Stimulated activated CD4-positive, alpha-beta T cell treated with anti-CD3 and anti-CD28 coated beads, Interleukin-4, amount 100 ng/mL, for 48 hours (primary cell): ENCODE measurements at places on chromosomes 3 and 15.

- no peak for DNase-seq
These were observed 104.3 kb downstream of the GHSR start for GRCh38 chr3:172343979-172344378.

GRCh38 chr3:174431717-174432116 lies 427.4 kb upstream of the NAALADL2 start:
- DNase-seq, result no peak

DNA sequence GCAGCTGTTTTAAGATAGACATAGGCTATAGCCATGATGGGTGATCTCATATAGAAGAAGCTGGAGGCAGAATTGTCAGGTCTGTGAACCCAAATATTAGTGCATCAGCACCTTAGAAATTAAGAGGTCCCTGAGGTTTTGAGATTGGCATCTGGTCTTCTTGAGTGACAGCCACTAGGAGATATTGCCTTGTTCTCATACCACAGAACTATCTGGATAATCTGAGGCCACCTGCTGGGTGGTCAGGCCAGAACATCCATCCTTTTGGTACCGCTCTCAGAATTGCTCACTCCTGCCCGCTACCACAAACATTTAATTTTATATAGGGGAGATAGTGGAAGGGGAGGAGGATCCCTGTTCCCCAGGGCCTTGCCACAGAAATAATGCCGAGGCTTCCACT lies 210.6 kb upstream of the ZPLD1 start:
- DNase-seq, result no peak

GRCh38 chr15:100216182-100216581 lies 125.6 kb downstream of the ADAMTS17 start:
- no peak for DNase-seq

- no peak for DNase-seq
These were observed 83.8 kb downstream of the PTPRG start for GRCh38 chr3:61645148-61645547.

DNA sequence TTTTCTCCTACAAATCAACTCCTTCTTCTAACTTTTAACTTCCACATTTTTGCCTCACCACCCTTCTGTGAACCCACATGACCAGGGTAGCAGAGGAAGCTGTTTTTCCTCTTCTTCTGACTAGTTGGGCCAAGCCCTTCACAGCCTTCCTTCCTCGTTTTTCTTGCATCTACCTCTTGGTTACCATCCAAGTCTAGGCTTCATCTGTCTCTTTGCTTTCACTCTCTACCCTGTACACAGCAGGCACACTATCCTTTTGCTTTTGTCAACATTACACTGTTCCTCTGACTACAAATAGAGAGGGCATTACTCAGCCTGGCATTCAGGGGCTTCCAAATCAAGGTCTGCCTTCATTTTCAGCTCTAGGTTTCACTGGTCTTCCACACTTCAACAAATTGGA lies 22.0 kb downstream of the SLC9A9 start:
- no peak for DNase-seq

DNA sequence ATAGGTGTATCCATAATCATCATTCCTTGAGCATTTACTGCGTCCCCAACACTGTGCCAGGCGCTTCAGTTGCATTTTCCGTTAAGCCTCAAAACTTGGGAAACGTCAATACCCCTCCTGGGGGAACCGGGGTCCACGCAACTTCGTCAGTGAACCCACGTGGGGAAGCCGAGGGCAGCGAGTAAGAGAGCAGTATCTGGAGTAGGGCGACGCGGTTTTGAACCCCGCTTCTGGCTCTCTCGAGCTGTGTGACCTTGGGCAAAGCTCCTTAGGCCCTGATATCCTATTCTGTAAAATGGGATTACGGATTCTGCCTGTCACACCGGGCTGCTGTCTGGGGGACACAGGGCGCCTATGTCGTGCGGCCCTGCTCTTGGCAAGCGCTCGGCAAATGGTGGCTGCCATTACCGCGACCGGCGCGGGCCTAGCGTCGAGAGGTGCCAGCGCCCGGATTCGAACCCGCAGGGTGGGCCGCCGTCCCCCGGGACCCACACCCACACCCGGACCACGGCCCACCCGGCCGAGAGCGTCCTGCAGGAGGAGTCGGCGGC lies 590 bp downstream of the POLG start:
- DNase-seq, result no peak

GRCh38 chr15:82530606-82531379 lies 9.5 kb downstream of the RPS17 start:
- peak; percentile 55 for DNase-seq

DNA sequence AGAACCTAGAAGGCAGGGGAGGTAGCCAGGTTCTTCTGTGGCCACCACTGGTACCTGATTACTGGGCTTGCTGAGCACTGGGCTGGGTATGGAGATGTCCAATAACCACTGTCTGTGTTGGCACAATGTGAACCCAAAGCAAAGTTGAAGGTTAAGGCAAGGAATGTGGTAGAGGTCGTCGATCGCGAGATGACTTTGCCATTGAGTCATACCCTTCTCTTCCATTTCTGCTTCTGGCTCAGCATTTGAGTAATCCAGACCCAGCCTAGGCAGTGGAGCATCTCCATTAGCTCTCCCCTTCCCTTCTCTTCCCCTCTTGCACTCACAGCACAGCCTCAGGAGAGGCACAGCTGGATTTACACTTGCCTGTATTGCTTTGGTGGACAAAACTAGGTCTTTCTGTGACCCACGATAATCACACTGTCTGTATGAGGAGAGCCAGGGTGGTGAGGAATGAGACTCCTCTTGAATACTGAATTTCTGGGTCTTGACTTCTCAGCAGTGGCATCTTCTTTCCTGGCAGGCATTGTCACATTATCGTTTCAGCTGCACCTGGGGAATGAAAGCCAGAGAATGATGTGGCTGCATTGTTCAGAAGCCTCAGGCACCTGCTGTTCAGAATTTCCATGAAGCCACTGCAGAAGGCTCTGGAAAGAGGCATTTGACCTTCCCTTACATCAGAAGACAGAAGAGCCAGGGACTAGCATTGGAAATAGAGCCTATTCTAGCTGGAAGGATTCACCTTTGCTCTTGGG lies 272.6 kb downstream of the PDCD6IP start:
- DNase-seq, result no peak

DNA sequence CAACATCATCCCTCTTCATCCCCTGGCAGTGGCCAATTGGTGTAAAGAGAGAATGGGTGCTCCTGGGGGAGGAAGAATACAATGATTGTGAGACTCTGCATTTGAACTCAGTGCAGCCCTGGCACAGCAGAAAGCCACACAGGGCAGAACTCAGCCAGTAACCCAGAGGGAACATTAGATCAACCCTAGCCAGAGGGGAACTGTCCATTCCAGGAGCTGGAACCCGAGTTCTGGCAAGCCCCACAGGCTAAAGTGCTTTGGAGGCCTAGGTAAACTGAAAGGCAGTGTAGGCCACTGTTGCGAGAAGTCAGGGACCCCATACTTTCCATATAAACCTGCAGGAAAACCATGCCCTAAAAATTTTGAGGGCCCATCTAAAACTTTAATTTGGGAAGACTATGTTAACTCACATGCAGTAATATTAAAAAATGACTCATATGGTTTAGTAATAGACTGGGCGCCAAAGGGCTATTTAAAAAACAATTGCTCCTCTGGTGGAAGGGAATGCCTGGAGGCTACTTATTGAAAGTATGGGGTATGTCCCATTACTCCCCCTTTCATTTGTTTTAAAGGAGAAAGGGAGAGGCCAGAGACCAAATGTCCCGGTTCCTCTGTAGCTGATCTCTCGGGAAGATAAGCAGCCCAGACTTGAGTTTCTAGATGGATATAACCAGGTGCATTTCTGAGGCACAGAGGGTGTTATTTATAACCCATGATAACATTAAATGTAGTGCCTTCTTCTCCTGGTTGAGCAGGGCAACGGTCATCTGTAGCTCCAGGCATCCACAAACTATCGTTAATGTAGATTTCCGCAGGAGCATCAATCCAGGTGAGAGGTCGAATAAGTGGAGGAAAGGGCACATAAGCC lies 5.8 kb upstream of the RAD51 start:
- DNase-seq, result no peak

- no peak for DNase-seq
These were observed 483.5 kb downstream of the GABRG3 start for GRCh38 chr15:27454281-27455075.

GRCh38 chr15:48086133-48086532 lies 34.7 kb upstream of the SLC24A5 start:
- DNase-seq, result no peak

DNA sequence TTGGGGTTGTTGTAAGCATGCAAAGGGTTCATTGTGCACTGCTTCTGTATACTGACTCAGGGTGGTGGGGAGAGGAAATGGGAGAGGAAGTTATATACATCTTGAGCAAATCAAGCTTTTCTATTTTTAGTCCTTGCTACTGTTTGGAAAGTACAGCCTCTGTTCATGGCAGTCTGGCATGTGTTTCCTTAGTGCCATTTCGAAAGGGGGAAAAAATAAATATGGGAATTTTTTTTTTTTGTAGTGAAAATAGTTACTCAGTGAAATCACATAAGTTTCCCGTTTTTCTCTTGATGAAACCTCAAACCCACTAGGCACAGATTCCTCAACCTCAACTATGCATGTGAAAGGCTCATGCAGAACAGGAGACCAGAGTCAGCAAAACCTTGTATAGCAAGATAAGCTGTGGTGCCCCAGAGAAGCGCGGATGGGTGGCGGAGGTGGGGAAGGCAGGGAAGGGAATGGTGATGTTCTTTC lies 353.3 kb downstream of the LPP start:
- no peak for DNase-seq

DNA sequence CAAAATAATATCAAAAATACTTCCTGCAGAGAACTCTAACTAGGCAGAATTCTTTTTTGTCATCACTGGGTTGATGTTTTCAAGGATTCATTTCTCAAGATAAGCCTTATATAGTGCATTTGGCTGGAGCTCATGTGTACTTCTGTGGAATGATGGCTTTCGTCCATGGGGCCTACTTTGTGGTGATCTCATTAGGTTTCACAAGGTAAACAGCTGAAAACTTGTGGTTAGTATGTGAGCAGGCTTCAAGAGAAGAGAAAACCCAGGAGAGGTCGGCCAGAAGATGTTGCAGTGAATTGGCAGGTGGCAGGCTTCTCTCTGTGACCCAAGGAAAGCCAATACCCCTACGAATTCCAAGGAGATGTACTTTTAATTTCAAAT lies 121.4 kb upstream of the PHLDB2 start:
- DNase-seq, result no peak

GRCh38 chr15:41507820-41508290 lies 5.8 kb downstream of the LTK start:
- no peak for DNase-seq

DNA sequence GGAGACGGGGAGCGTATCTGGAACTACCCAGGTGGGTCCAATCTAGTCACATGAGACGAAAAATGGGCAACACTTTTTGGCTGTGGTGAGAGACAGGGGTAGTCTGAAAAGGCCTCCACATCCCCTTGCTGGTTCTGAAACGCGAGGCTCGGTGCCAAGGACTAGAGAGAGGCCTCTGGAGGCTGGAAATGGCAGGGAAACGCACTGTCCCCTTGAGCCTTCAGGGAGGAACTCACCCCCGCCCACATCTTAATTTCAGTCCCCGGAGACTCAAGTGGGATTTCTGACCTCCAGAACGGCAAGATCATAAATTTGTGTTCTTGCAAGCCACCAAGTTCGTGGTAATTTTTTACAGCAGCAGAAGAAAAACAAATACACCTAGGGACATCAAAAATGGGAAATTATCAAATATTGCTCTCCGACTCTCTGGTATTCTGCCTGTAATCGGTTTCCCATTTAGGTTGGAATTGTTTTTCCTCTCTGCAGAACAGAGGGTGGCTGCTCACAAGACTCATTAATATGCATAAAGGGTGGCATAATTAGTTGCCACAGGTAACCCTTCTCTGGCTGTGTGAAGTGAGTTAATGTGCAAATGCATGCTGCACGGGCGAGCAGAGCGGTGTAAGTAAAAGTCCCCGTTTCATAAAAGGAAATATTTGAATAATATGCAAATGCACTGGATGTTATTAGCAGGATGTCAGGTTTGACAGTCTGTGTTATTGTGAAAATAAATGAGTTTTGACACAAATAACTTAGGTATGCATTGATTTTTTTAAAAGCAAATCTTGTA lies 185.7 kb downstream of the ARRDC4 start:
- DNase-seq, result no peak

GRCh38 chr3:63477494-63478129 lies 174.9 kb upstream of the SNTN start:
- no peak for DNase-seq

GRCh38 chr15:40306908-40307307 lies 827 bp downstream of the PLCB2 start:
- DNase-seq, result no peak

DNA sequence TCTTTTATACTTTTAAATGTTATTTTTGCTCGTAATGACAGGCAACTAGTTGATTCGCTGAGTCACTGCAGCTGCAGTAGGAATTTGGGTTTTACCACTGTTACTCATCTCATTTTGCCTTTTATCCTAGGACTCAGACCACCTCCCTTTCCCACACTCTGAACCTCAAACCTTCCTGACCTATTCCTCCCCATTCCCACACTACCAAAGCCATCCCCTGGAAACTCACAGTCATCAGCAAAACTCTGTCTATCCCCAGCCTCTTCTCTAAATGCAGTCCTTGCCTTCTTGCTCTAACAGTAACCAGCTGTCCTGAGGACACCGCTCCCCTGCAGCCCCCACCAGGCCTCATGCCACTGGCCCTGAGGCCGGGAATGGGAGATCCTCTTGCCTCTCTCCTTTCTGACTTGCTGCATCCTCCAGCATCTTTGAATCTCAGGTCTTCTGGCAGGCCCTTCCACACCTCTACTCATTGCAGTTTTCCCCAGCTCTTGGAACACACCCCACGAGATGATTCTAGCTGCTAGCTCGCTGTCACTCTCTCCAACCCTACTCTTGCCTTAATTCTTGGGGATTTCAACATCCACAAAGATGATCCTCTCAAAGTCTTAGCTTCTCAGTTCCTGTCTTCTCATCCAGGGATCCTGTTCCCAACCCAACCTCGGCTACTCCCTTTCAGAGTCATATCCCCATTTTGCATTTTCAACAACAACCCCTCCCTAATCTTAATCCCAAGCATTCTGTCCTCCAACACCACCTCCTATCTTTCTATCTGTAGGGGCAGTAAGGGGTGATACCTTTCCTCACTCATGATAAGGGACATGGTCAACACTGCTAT lies 55.9 kb upstream of the C3orf80 start:
- no peak for DNase-seq

DNA sequence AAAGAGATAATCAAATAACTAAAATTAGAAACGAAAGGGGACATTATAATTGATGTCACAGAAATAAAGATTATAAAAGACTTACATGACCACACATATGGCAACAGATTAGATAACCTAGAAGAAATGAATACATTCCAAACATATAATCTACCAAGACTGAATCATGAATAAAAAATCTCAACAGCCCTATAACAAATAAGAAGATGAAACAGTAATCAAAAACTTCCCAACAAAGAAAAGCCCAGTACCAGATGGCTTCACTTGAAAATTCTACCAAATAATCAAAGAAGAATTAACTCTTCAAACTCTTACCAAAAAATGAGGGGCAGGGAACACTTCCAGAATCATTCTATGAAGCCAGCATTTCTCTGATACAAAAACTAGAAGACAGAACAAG lies 11.8 kb downstream of the TOP2B start:
- no peak for DNase-seq

- no peak for DNase-seq
These were observed 79.9 kb upstream of the SLC25A26 start for GRCh38 chr3:66140743-66141372.
